HTR-8/SVneo (cell line): ENCODE measurements at places on chromosomes 5 and 9.

GRCh38 chr9:137458194-137459151 is 661 bp downstream of the NSMF start:
- no peak for DNase-seq

DNA sequence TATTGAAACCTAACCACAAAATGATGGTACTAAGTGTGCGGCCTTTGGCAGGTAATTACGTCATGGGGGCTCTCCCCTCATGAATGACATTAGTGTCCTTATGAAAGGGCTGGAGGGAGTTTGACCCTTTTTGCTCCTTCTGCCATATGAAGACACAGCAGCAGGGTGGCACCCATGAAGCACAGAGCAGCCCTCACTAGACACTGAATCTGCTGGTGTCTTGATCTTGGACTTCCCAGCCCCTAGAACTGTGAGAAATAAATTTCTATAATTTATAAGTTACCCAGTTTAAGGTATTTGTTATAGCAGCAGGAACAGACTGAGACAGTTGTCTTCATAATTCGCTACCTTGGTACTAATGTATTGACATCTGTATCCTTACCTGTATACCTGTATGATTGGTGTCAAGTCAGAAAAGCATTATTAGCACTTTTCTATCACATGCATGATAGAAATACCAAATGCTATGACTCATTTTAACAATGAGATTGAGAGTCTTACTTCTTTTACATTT is 80.4 kb downstream of the GCNT4 start:
- no peak for DNase-seq

GRCh38 chr5:168324859-168325630 is 33.6 kb downstream of the WWC1 start:
- no peak for DNase-seq

- peak; percentile 87 for DNase-seq
Observed at GRCh38 chr5:177500685-177501522, 3.5 kb upstream of the PDLIM7 start.

DNA sequence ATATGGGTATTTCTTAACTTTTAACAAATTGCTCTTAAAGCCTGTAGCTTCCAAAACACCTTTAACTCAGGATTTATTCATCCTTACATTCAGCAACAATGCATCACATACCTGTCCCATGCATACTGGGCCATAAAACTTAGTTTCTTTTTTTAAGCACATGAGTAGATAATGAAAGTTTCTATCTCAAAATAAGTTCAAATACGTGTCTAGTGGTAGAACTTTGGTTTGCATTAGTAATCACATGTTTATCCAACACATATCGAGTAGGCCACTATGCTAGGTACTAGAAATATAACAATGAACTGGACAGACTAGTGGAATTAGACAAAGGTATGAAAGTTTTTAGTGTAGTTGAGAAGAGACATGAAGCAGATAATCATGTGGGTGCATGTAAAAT is 99.6 kb downstream of the DOCK2 start:
- no peak for DNase-seq

DNA sequence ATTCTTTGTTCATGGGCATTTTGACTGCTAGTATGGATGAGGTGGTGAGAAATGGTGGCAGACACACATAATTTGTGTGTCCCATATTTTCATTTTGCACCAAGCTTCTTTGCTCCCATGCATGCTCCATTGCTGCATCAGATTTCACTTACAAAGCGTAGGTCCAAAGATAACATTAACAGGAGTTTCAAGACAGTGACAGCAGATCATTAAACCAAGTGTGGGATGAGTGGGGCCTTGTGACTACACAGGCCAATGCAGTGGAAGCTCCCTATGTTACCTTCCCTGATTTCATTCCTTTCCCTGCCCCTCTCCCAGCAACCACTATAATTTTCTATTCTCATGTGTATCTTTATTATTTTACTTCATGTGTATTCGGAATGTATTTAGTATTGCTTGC is 142.0 kb downstream of the AOPEP start:
- no peak for DNase-seq

DNA sequence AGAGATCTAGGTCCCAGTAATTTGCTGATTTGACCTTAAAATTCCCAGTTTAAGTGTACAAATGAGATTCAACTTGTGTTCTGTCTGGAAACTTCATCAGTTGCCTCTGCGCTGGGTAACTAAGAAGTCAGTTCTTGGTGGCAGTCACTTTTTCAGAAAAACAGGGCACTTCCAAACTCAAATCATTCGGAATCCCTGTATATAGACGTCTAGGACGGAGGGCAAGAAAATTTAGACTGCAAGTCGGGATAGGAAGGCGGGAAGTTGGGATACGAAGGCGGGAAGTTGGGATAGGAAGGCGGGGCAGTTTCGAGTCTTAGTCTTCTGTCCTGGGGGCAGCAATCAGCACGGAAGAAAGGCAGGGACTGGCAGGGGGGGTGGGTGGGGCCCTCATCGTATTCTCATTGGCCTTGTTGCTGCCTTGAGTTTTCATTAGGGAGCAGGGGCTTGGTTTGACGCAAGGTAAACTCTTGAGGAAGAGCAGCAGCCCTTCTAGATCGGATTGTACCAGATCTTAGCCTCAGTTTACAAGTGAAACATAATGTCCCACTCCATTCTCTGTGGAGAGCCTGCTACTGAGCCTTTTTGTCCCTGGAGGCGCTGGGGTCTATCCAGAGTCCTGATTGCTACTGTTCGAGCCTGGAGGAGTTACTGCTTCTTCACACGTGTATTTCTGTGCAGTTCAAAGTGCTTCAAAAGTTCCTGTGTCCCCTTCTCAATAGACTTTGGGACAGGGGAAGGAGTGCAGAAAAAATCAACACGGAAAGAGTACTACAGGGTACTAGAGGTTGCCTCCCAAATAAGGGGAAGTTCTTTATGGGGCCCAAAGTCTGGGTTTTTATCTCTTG is 2.7 kb upstream of the PURA start:
- DNase-seq, result no peak

DNA sequence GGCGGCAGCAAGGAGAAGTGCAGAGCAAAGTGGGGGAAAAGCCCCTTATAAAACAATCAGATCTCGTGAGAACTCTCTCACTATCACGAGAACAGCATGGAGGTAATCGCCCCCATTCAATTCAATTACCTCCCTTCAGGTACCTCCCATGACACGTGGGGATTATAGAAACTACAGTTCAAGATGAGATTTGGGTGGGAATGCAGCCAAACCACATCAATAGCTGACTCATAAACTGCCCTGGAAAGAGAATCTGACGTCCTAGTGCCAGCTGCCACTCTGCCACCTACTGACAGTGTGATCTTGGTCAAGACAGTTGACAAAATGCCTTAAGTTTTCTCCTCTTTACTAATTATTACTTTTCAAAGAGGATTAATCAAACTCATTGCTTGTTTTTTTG is 128.3 kb downstream of the GPBP1 start:
- peak; percentile 12 for DNase-seq

- no peak for DNase-seq
Observed at GRCh38 chr5:119016125-119016774, 27.9 kb upstream of the DTWD2 start.

DNA sequence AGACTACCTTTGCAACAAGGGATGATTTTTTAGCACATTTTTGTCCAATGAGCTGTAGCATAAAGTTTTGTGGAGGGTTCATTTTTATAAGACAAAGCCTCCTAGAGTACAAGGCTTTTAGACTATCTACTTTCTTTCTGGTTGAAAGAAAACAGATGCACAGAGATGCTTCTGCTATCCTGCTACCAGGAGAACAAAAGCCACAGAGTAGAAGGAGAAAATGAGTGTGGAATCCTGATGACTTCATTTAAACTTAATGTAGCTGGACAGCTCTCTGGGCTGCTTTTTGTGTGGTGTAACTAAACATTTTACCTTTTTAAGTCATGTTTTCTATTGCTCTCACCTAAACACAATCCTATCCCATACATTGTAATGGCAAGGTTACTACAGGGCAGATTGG is 1009.4 kb downstream of the TLE1 start:
- DNase-seq, result no peak

DNA sequence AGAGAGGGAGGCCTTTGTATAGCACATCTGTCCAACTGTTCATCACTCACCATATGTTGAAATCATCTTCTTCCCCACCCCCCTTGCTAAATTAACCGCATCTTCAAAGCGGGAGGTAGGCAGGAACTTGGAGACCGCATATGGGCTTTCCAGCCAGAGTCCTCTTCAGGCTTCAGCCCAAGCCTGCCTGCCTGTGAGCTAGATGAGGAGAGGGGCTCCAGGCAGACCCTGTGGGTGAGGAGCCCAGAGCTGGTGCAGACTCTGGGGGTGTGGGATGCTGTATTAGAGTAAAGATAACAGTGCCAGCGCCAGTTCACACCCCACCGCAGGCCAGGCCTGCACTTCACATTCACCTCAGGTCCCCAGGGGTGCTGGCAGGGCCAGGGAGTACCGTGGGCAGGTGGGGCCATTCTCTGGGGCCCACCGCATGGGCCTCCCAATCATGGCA is 16.2 kb downstream of the PRRC2B start:
- no peak for DNase-seq

DNA sequence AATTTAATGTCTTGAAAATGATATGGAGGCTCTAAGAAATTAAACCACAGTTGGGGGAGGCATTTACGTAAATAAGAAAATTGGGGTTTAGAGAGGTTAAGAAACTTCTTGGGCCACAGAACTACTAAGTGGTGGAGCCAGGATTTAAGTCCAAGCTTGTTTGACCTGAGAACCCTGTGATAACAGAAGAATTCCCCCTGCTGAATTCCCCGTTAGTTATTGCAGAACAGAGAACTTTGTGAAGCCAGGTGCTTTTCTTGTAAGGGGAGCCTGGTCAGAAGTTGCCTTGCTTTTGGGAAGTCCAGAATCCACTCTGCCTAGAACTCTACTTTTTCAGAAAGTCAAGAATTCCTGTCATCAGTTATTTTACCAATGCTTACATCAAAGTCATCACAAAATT is 309.3 kb upstream of the SEMA6A start:
- DNase-seq, result no peak

DNA sequence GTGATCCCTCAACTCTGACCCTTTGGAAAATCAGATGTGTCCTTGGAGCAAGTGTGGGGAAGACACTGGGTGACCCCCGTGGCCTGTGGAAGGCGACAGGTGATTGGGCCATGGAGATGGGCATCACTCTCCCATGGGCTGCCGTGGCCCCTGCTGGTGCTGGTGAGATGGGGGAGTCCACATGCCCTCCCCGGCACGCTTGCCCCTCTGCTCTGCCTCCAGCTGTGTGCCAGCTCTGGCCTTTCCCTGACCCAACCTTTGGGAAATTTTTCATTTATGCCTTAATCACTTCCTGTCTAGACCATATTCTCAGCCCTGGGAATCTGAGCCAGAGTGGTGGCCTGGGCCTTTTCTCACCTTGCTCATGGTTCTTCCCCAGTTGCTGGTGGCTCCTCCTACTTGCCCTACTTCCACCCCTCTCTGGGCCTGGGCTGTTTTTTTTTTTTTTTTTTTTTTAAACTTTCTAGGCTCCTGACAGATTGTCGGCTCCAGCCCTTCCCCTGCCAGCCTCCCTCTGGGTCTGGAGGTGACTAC is 56.6 kb downstream of the RGS3 start:
- DNase-seq, result no peak
